Activated CD4-positive, alpha-beta memory T cell treated with anti-CD3 and anti-CD28 coated beads for 36 hours (primary cell): ENCODE measurements at places on chromosomes 7 and 10. TPM values are rescaled to one million over a fixed set of nuclear protein-coding genes. Genes with fewer than 3 reads are reported as not detected.

GRCh38 chr7:25493805-25494366 lies 265.6 kb upstream of the NPVF start:
- no peak overlapping the region for H3K27ac ChIP-seq
- no peak overlapping the region for H3K4me3 ChIP-seq
- no peaks in the 10 kb centered on the region for H3K27me3 ChIP-seq
- H3K36me3 ChIP-seq: no peaks in the 10 kb centered on the region
- H3K4me1 ChIP-seq: peaks cover 8% of the 10 kb centered on the region

GRCh38 chr7:75662579-75663301 lies 76.0 kb downstream of the HIP1 start:
- DNase-seq: peak; percentile 24
- H3K27ac ChIP-seq: peak overlapping the region; percentile 2
- no peak overlapping the region for H3K4me3 ChIP-seq

GRCh38 chr7:156854654-156855053 lies 38.3 kb downstream of the LMBR1 start:
- peaks cover 4% of the 10 kb centered on the region for H3K4me1 ChIP-seq
- H3K36me3 ChIP-seq: peaks cover 34% of the 10 kb centered on the region
- H3K4me3 ChIP-seq: no peak overlapping the region
- H3K27ac ChIP-seq: no peak overlapping the region
- no peaks in the 10 kb centered on the region for H3K27me3 ChIP-seq

The TBXAS1 gene
- total RNA-seq: 4.8 TPM

The LGI1 gene
- not detected for total RNA-seq
